Neuronal stem cell (in vitro differentiated cells): ENCODE measurements at places on chromosomes 4 and X.

GRCh38 chr4:76943129-76943620 lies 6.4 kb upstream of the SEPTIN11 start:
- no peak for DNase-seq

DNA sequence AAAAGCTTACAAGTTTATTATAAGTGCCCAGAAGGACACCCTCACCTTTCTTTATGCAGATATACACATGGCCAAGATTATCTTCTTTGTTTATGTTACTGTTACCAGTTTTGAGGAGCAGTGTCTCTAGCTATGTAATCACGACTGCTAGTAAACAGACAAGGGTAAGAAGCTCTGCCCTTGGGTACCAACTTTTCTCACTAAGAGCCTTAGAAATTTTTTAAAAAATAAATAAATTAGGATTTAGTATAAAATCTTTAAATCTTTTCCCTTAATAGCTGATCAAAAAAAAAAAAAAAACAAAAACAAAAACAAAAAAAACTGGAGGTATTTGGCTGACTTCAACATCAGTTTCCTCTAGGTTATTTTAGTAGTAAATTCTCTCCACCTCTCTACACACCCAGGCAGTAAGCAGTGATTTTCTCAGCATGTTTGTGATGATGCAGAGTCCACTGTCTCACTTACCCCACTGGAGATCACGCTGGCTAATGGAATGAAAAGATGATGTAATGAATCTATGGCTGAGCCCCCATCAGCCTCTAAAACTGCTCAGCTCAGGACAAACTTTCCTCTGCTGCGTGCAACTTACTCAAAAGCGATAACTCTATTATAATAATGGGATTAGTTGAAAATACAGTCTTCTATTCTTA lies 125.9 kb downstream of the FRYL start:
- no peak for DNase-seq

GRCh38 chrX:69232945-69233344 lies 67.7 kb upstream of the PJA1 start:
- DNase-seq, result no peak

DNA sequence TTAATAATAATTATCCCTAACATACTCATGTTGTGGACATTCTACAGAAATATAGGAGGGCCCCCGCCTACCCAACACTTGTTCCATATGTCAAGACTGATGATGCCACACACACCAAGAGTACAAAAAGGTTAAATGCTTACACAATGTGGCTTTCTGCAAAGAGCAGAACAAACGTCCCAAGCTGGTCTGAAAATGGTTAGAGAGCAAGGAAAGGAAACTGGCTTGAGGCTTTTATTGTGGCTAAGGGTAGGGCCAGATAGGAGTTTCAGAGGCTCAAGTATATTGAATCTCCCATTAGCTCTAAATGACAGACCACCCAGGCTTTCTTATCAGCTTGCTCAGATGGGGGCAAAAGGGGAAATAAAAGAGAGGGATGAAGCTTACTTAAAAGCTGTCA lies 134.1 kb upstream of the C1QTNF7 start:
- DNase-seq, result no peak

- no peak for DNase-seq
Observed at GRCh38 chr4:6937201-6937600, 27.6 kb downstream of the TBC1D14 start.
